ENCODE measurements at places on chromosomes 4 and X. TPM values are rescaled to one million over a fixed set of nuclear protein-coding genes. Genes with fewer than 3 reads are reported as not detected.

Gene DCAF8L2
- not detected for total RNA-seq

Gene DRP2
- 1.2 TPM for total RNA-seq

Gene CXCL1
- total RNA-seq: 7.3 TPM

Gene MUC7
- total RNA-seq: not detected

Gene CT45A5
- total RNA-seq: not detected

Gene ASB9
- 2.0 TPM for total RNA-seq

Gene GSX2
- total RNA-seq: not detected

Gene MAGEB4
- not detected for total RNA-seq

Gene PCSK1N
- total RNA-seq: 0.17 TPM

Gene SAGE1
- total RNA-seq: not detected

Gene GABRA4
- total RNA-seq: not detected

Gene RPA4
- total RNA-seq: under 0.01 TPM

All from bronchus fibroblast of lung (primary cell).